Activated CD4-positive, alpha-beta memory T cell treated with anti-CD3 and anti-CD28 coated beads, Interleukin-2, amount 10 ng/mL, durations not matched to agents 7 days and 5 days (primary cell): ENCODE measurements at places on chromosomes 12 and 14. TPM values are rescaled to one million over a fixed set of nuclear protein-coding genes. Genes with fewer than 3 reads are reported as not detected.

The C12orf43 gene
- 12.3 TPM for total RNA-seq

The NINJ2 gene
- total RNA-seq, result 13.5 TPM

The MANSC4 gene
- not detected for total RNA-seq

The GPR137C gene
- 0.88 TPM for total RNA-seq

The STON2 gene
- 4.3 TPM for total RNA-seq

The NGB gene
- not detected for total RNA-seq

The SMAGP gene
- total RNA-seq, result 1.8 TPM

The ENDOU gene
- total RNA-seq, result not detected

The LRRIQ1 gene
- total RNA-seq, result not detected

The DPPA3 gene
- total RNA-seq, result not detected

The HOXC11 gene
- total RNA-seq, result not detected

The KRT6C gene
- total RNA-seq, result not detected

The CD163L1 gene
- not detected for total RNA-seq

The SELPLG gene
- total RNA-seq, result 289 TPM

The ADGRD1 gene
- not detected for total RNA-seq
